Breast epithelium (tissue), 4 donors: ENCODE measurements at places on chromosomes 16 and 17. TPM values are rescaled to one million over a fixed set of nuclear protein-coding genes. Genes with fewer than 3 reads are reported as not detected.
A peak's percentile ranks its signal among the peaks of the same experiment; 100 is the strongest.

GRCh38 chr16:3791701-3792100 is 74.4 kb upstream of the TRAP1 start:
- peaks cover 9% of the 10 kb centered on the region for H3K36me3 ChIP-seq
- no peak for DNase-seq
- peaks cover 5% of the 10 kb centered on the region for H3K4me1 ChIP-seq
- no peaks in the 10 kb centered on the region for H3K27me3 ChIP-seq

GRCh38 chr16:9955677-9956076 is 226.6 kb downstream of the GRIN2A start:
- H3K27ac ChIP-seq, result no peak overlapping the region
- DNase-seq, result no peak
- H3K36me3 ChIP-seq, result no peaks in the 10 kb centered on the region
- H3K27me3 ChIP-seq, result peaks cover 9% of the 10 kb centered on the region
- H3K4me3 ChIP-seq, result no peak overlapping the region

DNA sequence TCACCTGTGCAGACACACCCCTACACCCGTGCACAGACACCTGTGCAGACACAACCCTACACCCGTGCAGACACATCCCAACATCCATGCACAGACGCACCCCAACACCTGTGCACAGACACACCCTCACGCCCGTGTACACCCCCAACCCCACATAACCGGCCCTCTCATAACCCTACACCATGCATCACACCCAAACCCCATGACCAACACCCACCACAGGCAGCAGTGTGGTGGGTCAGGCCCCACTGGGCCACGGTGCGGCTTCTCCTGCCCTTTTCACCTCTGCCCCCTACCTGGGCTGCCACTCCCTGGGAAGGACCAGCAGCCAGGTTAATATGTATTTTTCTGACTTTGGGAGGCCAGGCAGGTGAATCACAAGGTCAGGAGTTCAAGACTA is 4.2 kb upstream of the SLC16A3 start:
- H3K36me3 ChIP-seq, result no peaks in the 10 kb centered on the region
- H3K27ac ChIP-seq, result no peak overlapping the region
- H3K27me3 ChIP-seq, result peaks cover 4% of the 10 kb centered on the region
- H3K4me1 ChIP-seq, result peaks cover 7% of the 10 kb centered on the region

The NXN gene
- 14.3 TPM for total RNA-seq

The SGCA gene
- 0.33 TPM for total RNA-seq

- H3K4me1 ChIP-seq, result no peaks in the 10 kb centered on the region
- H3K27ac ChIP-seq, result peak overlapping the region; percentile 32
- DNase-seq, result no peak
- H3K27me3 ChIP-seq, result no peaks in the 10 kb centered on the region
- no peaks in the 10 kb centered on the region for H3K36me3 ChIP-seq
- H3K4me3 ChIP-seq, result no peak overlapping the region
Observed at GRCh38 chr17:61209525-61209924, 190.1 kb upstream of the TBX2 start.

The TK2 gene
- 40.4 TPM for total RNA-seq

- H3K36me3 ChIP-seq, result no peaks in the 10 kb centered on the region
- DNase-seq, result no peak
- H3K27me3 ChIP-seq, result no peaks in the 10 kb centered on the region
- no peak overlapping the region for H3K27ac ChIP-seq
Observed at GRCh38 chr17:78219396-78220150, 5.5 kb downstream of the BIRC5 start.

The MT1E gene
- 698 TPM for total RNA-seq

The SEC14L5 gene
- 1.3 TPM for total RNA-seq

- no peaks in the 10 kb centered on the region for H3K27me3 ChIP-seq
- H3K4me3 ChIP-seq, result no peak overlapping the region
- H3K36me3 ChIP-seq, result no peaks in the 10 kb centered on the region
- no peak for DNase-seq
- no peak overlapping the region for H3K27ac ChIP-seq
Observed at GRCh38 chr17:58475985-58476384, 12.2 kb downstream of the HSF5 start.

The GP1BA gene
- not detected for total RNA-seq

The KRTAP2-1 gene
- not detected for total RNA-seq

GRCh38 chr16:55734665-55735064 is 78.9 kb downstream of the SLC6A2 start:
- H3K27ac ChIP-seq, result no peak overlapping the region
- H3K4me3 ChIP-seq, result no peak overlapping the region
- DNase-seq, result no peak
- no peaks in the 10 kb centered on the region for H3K36me3 ChIP-seq
- H3K4me1 ChIP-seq, result no peaks in the 10 kb centered on the region

DNA sequence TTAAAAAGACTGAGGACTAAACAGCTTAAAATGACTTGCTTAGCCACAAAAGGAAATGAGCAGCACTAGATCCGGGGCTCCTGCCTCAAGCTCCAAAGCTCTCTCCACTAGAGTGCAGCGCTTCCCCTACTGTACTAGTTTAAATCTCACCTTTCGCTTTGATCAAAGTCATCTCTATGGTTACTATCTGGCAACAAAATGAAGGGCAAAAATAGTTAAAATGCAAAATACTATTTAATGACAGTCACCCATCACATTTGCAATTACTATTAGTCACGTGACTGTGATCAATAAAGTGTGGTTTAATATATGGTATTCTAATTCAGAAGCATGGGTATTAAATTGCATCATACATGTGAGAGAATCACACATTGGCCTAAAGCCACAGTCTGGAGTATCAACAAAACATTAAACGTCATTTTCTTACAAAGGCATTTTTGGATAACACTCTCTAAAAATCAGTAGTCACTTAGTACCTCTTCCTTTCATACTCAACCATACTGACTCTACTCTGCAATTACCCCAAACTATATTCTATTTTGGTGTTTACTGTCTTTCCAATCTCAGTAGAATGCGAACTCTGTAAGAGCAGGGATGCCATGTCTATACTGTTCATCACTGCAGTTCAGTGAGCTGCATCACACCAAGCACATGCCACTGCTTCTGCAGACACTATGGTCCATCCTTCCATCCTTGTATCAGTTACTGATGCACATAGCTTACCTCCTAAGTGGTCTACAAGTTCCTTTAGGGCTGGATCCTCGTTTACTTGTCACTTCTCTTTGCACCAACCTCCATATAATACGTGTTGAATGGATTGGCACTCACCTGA is 6.2 kb downstream of the PSMD12 start:
- no peak for DNase-seq
- H3K27me3 ChIP-seq, result no peaks in the 10 kb centered on the region
- no peak overlapping the region for H3K4me3 ChIP-seq
- no peak overlapping the region for H3K27ac ChIP-seq

DNA sequence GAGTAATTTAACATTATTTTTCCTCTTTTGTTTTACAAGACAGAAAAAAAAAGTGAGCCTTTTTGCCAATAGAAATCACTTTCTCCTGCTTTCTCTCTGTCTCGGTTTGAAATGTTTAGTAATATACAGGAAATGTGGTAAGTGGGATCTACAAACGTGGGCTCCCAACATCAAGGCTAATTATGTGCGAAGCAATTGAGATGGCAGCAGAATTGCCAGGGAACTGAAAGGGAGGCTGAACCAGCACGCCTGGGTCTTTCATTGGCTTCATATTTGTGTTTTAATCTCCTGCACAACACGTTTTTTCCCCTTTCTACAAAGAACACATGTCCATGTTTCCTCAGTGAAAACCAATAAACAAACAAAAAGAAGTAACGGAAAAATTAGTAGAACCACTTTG is 743.9 kb upstream of the SOX9 start:
- no peaks in the 10 kb centered on the region for H3K36me3 ChIP-seq
- H3K27ac ChIP-seq, result no peak overlapping the region
- no peaks in the 10 kb centered on the region for H3K27me3 ChIP-seq

DNA sequence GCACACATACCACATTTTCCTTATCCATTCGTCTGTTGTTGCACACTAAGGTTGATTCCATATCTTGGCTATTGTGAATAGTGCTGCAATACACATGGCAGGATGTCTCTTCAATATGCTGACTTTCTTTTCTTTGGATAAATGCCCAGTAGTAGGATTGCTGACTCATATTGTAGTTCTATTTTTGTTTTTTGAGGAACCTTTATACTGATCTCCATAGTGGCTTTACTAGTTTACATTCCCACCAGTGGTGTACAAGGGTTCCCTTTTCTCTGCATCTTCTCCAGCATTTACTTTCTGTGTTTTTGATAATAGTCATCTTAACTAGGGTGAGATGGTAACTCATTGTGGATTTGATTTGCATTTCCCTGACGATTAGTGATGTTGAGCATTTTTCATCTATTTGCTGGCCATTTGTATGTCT is 118.1 kb downstream of the STXBP4 start:
- H3K36me3 ChIP-seq, result no peaks in the 10 kb centered on the region
- no peak overlapping the region for H3K4me3 ChIP-seq
- no peaks in the 10 kb centered on the region for H3K4me1 ChIP-seq
- no peaks in the 10 kb centered on the region for H3K27me3 ChIP-seq
- no peak for DNase-seq
- H3K27ac ChIP-seq, result no peak overlapping the region

The KRTAP16-1 gene
- total RNA-seq, result not detected

The GLOD4 gene
- 47.5 TPM for total RNA-seq

DNA sequence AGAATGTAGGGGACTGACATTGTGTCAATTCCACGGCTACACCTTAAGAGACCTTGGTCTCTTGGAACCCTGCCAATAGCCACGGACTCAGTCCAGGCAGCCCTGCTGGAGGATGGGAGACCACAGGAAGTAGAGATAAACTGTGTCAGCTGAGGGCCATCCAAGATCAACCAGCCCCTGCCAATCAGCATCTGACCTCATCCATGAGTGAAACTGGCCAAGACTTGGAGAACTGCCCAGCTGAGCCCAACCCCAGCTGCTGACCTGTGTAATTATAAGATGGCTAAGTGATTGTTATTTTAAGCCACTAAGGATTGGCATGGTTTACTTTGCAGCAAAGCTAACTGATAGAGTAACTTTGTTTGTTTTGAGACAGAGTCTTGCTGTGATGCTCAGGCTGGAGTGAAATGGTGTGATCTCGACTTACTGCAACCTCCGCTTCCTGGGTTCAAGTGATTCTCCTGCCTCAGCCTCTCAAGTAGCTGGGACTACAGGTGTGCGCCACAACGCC is 13.3 kb upstream of the YWHAE start:
- H3K4me1 ChIP-seq, result no peaks in the 10 kb centered on the region

The MFSD6L gene
- total RNA-seq, result 0.48 TPM

GRCh38 chr16:51151435-51151960 is 428 bp upstream of the SALL1 start:
- DNase-seq, result no peak
- peak overlapping the region; percentile 72 for H3K4me3 ChIP-seq
- no peaks in the 10 kb centered on the region for H3K27me3 ChIP-seq
- H3K27ac ChIP-seq, result peak overlapping the region; percentile 76
- H3K4me1 ChIP-seq, result peaks cover 5% of the 10 kb centered on the region
- no peaks in the 10 kb centered on the region for H3K36me3 ChIP-seq

GRCh38 chr17:8289103-8289397 is 580 bp downstream of the RANGRF start:
- no peaks in the 10 kb centered on the region for H3K36me3 ChIP-seq
- no peaks in the 10 kb centered on the region for H3K4me1 ChIP-seq
- H3K27me3 ChIP-seq, result no peaks in the 10 kb centered on the region

GRCh38 chr16:85492295-85492864 is 120.7 kb upstream of the GSE1 start:
- no peaks in the 10 kb centered on the region for H3K27me3 ChIP-seq
- no peaks in the 10 kb centered on the region for H3K36me3 ChIP-seq
- peak overlapping the region; percentile 75 for H3K27ac ChIP-seq
- no peak for DNase-seq
- no peak overlapping the region for H3K4me3 ChIP-seq
- no peaks in the 10 kb centered on the region for H3K4me1 ChIP-seq

The TBKBP1 gene
- total RNA-seq, result 11.5 TPM

DNA sequence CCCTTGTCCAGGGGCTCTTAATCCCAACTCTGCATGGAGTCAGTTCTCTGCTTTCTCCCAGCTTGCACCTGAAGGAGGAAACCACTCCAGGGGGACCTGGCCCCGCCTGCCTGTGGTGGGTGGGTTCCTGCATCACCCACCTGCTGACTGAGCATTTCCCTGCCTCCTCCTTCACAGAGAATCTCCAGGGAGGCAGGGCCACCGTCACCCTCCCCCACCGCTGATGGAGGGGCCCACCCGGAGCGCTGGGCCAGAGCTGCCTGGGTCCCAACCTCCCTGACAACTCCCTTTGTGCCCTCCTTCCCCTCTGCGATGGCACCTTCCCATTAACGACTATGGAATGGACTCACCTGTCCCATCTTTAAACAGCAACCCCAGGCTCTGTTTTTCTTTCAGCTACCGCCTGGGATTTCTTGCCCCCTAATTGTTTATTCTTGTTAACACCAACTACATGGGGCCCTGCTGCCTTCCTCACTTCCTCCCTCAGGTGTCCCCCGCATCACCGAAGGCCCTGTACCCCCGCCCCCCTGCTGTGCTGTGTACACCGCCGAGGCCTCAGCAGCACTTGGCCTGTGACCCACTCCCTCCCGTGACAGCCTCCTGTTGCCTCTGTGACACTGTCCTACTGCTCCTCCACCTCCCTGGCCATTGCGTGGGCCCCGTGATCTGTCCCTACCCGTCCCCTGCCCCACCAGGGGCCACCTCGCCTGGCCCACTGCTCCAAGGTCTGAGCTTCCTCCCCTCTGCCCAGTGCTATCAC is 842 bp upstream of the TEDC2 start:
- peak overlapping the region; percentile 52 for H3K4me3 ChIP-seq
- no peaks in the 10 kb centered on the region for H3K36me3 ChIP-seq
- H3K27ac ChIP-seq, result peak overlapping the region; percentile 41
- no peak for DNase-seq

The RASD1 gene
- total RNA-seq, result 75.0 TPM

- H3K4me3 ChIP-seq, result no peak overlapping the region
- no peaks in the 10 kb centered on the region for H3K36me3 ChIP-seq
- DNase-seq, result no peak
- H3K27me3 ChIP-seq, result no peaks in the 10 kb centered on the region
- no peaks in the 10 kb centered on the region for H3K4me1 ChIP-seq
Observed at GRCh38 chr16:85193115-85193493, 80.8 kb upstream of the CIBAR2 start.

GRCh38 chr16:86392436-86393152 is 117.7 kb upstream of the FOXF1 start:
- H3K27ac ChIP-seq, result no peak overlapping the region
- H3K36me3 ChIP-seq, result no peaks in the 10 kb centered on the region
- no peak for DNase-seq
- no peaks in the 10 kb centered on the region for H3K27me3 ChIP-seq
- no peak overlapping the region for H3K4me3 ChIP-seq
- no peaks in the 10 kb centered on the region for H3K4me1 ChIP-seq
